ENCODE measurements at places on chromosomes 7 and 10.

GRCh38 chr7:67843001-67843565 lies 846.5 kb downstream of the TYW1 start:
- DNase-seq = no peak

DNA sequence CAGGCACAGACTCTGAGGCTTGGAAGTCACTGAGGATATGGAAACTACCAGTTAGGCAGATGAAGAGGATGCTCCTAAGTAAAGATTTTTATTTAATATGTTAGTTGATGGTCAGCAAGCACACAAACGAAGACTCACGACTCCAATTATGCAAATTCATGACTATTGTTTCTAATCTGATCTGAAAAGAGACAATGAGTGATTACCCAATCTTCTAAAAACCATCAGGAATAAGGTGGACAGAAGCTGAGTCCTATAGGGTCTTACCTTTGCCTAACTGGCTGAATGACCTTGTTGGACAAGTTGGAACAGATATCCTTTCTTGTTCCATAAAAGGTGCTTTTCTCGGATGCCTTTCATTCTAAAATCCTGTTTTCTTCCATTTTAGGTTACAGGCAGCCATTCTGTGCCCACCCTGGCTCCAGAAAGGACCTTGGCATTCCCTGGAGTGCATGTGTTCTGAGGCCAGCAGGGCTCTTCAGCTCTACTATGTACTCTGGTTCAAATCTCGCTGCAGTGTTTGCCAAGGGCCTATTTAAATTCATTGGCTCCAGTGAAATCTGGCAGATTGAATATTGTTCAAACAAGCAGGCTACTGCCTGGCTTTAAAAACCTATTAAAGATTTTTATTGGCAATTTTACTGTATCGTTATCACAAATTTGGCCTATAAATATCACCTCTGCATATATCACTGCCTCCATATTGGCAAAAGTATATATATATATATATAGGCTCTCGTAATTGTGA lies 77.5 kb downstream of the SLC25A13 start:
- no peak for DNase-seq

DNA sequence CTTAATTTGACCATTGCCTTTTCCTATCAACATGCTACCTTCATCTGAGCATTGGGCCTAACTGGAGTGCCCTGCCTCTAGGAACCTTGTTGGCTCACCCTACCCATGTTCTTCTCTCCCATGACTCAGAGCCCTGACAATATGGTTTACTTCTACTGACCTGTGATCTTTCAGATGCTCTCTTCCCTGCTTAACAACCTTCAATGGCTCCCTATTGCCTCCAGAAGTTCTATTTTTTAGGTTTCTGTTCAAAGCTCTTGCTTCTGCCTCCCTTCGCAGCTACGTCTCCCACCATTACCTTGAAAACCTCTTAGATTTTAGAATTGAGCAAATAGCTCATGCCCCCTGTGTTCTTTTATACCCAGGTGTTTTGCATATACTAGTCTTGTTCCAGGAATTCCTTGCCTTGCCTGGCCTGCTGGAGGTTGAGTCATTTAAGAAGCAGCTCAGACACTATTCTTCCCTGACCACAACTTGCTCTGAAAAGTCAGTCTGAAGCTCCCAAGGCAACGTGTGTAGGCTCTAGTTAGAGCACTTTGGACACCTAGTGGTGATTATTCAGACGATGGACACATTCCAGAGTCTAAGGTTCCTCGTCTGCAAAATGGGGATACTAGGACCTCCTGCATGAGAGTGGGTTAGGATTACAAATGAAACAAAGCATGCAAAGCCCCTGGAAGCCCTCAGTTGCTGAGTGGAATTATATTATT lies 64.4 kb upstream of the EMX2 start:
- DNase-seq = no peak

GRCh38 chr10:81843042-81843441 lies 32.0 kb upstream of the NRG3 start:
- no peak for DNase-seq

- peak; percentile 48 for DNase-seq
Observed at GRCh38 chr7:97026715-97027426, 2.2 kb upstream of the DLX5 start.

GRCh38 chr10:80410578-80411145 lies 2.3 kb downstream of the PRXL2A start:
- DNase-seq = no peak

DNA sequence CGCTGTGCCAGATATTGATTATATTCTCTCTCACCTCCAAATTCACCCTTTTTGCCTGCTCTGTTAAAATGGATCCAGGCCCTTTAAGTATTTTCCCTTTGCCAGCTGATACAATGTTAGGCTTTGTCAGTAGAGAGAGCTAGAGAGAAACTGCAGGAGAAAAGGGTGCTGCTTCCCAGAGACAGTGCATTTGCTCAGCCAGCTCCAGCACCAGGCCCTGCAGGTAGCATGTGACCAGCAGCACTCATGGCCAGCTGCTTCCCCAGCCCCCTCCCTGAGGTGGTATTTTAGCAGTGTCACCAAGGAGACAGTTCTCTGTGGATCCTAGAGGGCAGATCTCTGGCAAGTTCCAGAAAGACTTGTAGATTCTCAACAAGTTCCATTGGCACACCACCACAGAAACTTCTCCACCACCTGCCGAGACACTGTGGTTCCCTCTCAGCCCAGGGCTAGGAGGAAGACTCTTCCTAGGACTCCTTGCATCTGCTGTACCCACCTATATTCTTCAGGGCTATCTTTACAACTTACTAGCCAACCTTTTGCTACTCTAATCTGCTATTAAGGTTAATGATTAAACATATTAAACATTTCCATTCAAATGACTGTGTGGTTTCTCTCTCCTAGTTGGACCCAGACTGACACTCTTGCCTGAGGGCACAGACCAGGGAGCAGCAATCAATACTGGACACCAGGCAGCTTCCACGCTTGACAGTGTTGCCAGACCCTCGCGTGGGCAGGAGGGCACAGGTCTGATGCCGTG lies 35.6 kb upstream of the ADAM12 start:
- no peak for DNase-seq

- DNase-seq = no peak
Observed at GRCh38 chr10:125773687-125774543, 1.7 kb downstream of the MMP21 start.

GRCh38 chr10:103231047-103231551 lies 14.6 kb upstream of the RPEL1 start:
- DNase-seq = no peak

- DNase-seq = no peak
Observed at GRCh38 chr7:44046321-44047061, 2.0 kb downstream of the DBNL start.

- DNase-seq = no peak
Observed at GRCh38 chr7:98211221-98211675, at the start of gene BHLHA15. Gene BHLHA15 (plus strand): TSS chr7:98211439. CDS start chr7:98212310, 871 bp downstream.

DNA sequence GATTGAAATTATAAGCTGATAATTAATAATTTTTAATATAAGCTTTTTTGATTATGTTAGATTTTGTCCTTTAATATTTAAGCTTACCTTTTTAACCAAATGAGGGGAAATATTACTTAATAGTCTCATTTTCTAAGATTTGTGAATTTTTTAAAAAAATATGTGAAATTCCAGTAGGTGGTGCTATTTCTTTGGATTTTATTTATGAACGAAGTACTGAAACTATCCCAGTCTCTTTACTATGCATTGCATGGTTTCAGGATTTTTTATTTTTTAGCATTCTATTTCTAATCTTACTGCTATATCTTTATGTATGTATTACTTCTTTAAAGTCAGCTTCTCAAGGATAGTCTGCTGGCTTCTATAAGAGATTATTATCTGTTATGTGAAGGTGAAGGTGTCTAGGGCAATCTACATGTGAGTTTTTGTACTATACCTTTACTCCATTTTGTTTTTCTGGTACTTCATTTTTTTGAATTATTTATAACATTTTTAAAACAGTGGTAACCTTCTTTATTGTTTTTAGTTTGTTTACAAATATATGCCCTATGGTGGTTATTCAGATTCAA lies 78.3 kb downstream of the ATRNL1 start:
- DNase-seq = no peak

DNA sequence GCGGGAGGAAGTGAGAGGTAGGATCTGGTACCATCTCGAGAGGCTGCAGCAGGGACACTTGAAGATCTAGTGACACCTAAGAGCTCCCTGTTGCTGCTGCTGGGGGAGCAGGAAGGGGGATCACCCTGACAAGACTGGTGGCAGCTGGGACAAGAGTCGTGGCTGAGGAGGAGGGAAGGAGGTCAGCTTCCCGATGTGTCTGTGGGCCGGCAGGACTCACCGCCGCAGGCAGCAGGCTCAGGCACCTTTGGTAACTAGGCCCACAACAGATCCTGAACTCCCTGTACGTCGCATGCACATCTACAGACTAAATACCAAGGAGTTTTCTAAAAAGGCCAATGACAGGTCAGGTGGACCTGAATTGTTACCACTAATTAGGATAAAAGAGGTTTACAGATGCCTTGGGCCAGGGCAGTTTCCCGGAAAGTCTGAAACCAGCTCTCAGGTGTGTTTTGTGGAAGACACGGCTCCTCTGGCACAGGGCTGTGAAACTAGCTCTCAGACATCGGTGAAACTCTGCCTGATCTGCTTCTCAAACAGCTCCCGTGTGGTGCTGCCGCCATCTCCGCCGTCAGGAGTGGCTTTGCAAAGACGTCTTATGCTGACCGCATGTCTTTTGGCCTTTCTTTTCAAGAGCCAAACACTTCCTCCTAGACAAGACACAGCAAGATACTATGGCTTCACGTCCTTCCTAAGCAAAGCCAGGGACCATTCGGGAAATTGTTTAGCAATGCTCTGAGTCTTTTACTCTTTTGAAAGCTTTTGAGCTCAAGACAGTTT lies 609.7 kb downstream of the PTPRN2 start:
- DNase-seq = no peak

- DNase-seq = peak; percentile 88
Observed at GRCh38 chr7:78020136-78020873, 221.7 kb downstream of the PHTF2 start.

DNA sequence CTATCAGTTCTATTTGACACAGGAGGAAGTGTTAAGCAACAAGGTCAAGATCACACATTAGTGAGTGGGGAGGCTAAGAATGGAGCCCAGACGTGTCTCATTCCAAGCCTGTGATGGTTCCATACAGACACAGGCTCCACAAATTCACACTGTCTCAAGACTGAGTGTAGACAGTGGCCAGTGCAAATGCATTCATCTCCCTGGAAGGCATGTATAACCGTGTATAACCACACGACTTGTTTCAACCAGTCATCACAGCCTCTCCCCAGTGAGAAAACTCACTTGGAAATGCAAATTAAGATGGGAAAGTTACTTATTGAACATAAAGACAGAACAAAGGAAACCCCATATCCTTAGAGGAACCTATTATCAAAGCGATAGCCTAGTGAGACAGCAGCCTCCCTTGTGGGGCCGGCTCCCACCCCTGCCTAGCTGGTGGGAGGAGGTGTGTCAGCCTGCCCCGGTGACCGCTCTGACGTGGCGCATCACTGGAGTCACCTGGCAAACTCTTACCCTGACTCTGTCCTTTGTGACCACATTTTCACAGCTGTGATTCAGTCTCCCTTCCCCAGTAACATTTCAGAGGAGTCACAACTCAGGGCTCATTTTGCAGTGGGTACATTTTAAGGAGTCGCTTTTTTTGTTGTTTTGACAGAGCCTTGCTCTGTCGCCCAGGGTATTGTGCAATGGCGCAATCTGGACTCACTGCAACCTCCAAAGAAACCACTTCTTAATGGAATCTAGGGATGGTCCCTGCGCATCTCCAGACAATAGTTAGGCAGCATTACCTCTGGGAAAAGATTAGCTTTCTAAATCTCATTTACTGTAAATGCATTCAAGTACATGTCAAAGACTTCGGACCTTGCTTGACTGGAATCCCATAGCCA lies 126.6 kb upstream of the PARD3 start:
- no peak for DNase-seq

GRCh38 chr7:157974678-157975230 lies 612.9 kb downstream of the PTPRN2 start:
- no peak for DNase-seq

GRCh38 chr10:49512121-49512809 lies 26.7 kb downstream of the ERCC6 start:
- no peak for DNase-seq

GRCh38 chr10:64079341-64079740 lies 558.1 kb downstream of the REEP3 start:
- DNase-seq = no peak

DNA sequence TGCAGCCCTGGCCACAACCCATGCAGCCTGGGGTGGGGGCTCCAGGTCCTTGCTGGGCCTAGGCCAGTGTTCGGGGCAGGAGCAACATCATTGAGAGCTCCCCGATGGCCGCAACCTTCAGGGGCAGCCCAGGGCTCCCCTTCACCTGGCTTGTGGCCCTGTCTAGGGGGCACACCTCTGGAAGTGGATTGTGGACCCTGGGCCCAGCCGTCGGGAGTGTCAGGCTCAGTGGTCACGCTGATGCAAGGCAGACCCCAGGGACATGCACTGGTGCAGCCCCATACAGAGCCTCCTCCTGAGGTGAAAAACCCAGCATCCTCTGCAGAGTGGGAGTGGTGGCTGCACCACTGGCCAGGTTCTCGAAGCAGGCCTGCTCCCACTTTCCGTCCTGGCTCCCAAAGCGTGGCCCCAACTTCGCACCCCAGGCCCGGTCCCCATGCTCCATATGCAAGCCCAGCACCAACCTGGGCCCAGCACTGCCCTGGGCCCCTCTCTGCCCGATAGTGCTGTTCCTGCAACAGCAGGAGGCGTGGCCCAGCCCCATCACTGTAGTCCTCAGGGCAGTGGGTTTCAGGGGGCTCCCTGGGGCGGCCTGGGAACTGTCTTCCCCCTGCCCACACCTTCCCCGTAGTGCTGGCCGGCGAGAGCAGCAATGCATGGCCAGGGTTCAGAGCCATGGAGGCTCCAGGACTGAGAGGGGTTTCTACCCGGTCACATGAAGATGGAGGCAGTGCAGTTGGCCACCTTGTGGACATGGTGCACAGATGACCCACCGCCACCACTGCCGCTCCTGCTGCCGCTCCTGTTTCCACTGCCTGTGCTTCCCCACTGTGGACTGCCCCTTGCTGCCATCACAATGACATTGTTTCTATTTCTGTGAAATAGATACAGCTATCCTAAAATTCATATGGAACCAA lies 303.9 kb upstream of the NRG3 start:
- no peak for DNase-seq

GRCh38 chr7:80210400-80210799 lies 75.8 kb downstream of the GNAI1 start:
- DNase-seq = no peak

DNA sequence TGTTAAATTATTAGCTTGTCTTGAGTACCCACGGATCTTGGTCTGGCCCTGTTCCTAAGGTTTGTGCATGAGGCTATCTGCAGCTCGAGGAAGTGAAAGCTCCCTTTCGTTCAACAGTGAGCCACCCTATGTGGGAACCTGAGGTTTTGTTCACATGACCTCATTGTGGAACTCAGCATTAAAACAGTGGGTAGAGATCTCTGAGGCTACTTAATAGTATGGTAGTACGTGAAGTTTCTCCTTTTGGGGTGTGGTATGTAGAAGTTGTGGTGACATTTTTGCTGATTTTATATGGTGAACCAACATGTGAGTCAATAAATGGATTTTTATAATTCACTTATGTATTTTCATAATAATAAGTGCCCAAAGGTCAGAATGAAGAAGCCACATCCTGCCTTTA lies 252.7 kb upstream of the FERD3L start:
- peak; percentile 54 for DNase-seq

- DNase-seq = no peak
Observed at GRCh38 chr10:101134299-101135127, 3.4 kb downstream of the TLX1 start.

DNA sequence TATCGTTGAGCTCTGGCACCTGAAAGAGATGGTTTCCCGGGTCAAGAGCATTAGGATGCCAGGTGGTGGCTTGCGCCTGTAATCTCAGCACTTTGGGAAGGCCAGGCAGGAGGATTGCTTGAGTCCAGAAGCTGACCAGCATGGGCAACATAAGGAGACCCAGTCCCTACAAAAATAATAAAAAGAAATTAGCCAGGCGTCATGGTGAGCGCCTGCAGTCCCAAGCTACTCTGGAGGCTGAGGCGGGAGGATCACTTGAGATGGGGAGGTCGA lies 6.1 kb upstream of the KCP start:
- no peak for DNase-seq

Data from Ammon's horn (tissue), 1 donor.